ENCODE measurements at places on chromosomes 6 and 20.

DNA sequence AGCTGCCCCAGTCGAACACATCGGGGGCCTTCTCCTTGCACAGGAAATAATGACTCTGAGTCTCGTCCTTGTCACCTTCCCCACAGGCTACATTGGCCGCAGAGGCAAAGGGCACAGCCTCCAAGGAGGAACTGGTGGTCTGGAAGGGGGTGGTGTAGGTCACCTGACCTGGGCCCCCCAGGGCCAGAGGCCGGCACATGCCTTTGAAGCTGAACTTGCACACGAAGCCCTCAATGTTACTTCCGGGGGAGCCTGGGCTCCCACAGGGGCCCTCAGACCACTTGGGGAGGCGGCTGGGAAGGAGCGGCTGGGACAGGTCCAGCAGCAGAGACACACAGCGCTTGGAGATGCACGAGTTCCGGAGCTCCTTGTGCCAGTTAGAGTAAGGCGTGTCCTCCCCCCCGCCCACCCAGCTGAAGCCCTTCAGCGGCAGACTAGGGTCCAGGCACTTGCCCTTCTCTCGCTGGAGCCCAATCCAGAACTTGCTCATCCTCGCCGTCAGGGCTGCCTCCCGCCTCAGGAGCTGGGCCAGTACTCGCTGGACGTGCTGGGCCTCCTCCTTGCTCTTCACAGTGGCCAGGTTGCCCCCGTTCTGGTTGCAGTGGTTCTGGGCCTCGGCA lies 578 bp downstream of the CD93 start:
- no peak for DNase-seq

DNA sequence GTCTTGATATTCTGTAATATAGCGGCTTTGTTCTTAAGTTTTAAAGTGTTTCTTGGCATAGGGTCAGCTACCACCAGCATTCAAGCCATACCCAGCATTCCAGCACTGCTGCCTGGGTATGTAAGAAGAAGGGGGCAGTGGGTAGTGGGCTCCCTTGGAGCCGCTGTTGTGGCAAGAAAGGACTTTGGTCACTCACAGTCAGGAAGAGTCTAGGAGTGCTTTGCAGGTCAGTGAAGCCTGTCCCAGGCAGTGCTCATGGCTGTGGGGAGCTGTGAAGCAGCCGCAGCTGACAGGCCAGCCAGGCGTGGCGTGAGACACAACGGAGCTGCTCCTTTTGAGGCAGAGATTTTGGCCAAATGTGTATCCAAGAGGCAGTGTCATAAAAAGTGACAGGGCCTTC lies 512.0 kb downstream of the CDKAL1 start:
- DNase-seq: no peak

DNA sequence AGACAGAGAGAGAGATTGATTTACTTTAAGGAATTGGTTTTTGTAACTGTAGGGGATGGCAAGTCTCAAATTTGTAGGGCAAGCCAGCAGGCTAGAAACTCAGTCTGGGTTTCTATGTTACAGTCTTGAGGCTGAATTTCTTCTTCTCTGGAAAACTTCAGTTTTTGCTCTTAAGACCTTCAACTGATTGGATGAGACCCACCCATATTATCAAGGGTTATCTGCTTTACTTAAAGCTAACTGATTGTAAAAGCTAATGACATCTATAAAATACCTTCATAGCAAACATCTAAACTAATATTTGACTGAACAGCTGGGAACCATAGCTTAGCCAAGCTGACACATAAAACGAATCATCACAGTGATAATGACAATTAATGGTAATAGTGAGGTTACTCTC lies 22.4 kb downstream of the SLC35F1 start:
- no peak for DNase-seq

DNA sequence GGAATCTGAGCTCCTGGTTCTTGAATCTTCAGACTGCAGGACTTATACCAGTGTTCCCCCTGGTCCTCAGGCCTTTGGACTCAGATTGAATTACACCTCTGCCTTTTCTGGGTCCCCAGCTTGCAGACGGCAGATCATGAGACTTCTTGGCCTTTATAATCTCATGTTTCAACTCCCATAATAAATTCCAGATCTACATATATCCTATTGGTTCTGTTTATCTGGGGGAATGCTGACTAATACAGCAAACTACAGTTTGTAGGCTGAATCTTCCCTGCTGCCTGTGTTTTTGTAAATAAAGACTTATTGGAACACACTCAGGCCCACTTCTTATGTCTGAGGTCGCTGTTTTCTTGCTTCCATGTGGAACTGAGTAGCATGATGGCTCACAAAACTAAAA lies 184.7 kb downstream of the HDGFL1 start:
- no peak for DNase-seq

DNA sequence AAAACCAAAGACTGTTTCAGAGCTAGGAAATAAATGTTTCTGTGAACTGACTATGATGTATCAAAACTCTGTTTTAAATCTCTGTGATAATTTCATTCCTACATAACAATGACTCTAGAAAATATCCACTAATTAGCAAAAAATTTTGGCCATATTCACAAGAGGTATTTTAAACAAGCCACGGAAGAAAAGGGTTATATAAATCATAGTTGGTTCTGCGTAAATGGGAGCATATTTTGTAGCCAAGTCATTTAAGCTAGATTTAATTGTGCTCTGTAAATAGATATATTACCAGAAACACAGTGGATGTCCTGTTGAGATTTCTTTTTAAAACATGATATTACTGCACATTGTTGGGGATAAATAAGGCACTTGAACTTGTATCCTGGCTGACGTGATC lies 416.5 kb upstream of the PLCB4 start:
- DNase-seq: no peak

DNA sequence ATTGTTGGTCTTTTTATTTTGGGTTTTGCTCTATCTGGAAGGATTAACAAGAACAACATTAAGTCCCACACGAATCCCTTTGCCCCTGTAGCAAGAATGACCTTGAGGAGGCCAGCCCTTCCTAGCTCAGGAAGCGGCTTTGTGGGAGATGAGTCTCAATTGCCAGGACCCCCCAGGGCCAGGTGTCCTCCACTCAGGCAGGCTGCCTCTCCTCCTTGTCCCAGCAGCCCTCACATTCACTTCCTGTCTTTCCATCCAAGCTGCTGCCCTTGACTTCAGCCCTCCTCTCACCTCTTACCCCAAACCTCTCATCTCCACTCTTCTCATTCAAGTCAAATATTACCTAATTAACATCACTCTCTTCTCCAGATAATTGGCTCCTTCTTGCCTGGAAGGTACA lies 22.6 kb upstream of the SYNDIG1 start:
- DNase-seq: no peak

DNA sequence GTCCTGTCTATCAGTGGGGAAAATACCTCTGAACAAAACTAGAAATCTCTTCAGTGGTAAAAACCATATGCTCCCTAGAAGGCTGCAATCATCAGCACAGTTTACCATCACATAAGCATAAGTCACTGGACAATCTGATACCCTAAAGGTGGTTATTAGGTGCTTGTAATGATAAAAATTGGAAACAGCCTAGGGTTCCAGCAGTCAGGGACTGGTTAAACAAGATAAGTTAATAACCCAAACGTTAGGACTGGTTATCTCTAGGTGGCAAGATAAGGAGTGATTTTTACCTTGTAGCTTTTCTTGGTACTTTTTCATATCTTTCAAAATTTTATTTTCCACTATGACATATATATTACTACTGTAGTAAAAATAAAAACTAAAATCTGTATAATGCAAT lies 11.0 kb downstream of the ECI2 start:
- no peak for DNase-seq

DNA sequence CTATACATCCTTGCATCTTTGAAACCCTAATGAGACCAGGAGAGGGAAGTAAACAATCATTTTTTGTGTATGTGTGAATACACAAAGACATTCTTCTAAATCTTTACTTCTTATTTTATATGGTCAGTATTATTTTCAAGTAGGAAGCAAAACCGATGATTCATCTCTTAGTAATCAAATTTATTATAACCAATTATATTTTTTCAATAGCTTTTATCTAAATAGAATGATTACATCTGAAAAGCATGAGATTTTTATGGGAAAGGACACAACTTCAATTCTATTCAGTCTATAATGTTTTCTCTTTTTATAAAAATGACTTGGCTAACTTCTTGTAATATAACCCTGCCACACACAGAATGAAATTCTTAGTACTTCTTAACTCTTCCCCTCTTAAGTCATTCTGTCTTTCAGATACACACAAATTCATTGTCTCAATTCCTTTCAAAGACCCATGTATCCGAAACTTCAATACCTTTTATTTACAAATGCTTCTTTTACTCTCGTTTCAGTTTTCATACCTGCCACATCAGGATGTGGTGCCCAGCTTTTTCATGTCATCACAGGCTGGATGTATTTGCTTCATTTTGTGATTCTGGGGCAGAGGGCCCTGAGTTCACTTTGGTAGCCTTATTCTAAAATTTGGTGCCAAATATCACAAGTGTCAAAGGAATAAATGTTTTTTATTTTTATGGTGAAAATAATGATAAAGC lies 227.0 kb downstream of the PHF3 start:
- DNase-seq: no peak

DNA sequence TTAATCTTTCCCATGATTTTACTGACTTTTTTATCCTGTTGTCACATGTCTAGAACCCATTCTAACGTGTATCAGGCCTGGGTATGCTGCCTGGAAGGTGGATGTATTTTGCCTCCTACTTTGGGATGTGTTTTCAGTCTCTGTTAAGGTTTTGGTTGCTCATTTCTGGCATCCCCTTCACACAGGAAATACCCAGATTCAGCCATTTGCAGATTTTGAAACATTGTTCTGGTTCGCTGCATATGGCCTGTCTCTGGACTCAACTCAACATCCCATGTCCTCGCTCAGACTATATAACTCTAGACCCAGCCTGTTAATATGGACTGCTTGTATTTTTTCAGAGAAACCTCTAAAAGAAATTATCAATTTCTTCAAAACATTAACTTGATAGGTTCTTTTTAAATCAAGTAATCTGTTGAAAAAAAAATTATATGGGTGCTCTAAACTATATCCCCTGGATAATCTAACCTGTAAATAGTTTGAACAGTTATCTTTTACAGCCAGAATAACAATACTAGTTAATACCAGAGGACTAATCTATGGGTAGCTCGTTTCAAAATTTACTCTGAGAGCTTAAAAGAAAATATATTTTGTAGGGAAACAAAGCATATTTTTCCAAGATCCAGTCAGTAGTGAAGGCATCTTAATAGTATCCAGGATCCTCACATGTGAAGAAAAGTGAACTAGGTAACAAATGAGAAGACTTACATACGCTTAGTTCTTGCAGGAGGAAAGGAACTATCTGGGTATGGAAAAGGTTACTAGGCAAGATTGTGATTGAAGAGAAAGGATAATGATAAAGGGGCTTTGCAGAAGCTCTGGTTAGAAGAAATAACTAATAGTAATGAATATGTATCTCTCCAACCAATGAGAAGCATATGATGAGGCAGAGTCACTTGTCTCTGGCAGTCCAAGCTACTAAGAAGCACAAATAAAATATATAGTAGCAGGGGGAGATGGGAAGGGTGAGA lies 23.4 kb upstream of the HLA-DQB1 start:
- no peak for DNase-seq

DNA sequence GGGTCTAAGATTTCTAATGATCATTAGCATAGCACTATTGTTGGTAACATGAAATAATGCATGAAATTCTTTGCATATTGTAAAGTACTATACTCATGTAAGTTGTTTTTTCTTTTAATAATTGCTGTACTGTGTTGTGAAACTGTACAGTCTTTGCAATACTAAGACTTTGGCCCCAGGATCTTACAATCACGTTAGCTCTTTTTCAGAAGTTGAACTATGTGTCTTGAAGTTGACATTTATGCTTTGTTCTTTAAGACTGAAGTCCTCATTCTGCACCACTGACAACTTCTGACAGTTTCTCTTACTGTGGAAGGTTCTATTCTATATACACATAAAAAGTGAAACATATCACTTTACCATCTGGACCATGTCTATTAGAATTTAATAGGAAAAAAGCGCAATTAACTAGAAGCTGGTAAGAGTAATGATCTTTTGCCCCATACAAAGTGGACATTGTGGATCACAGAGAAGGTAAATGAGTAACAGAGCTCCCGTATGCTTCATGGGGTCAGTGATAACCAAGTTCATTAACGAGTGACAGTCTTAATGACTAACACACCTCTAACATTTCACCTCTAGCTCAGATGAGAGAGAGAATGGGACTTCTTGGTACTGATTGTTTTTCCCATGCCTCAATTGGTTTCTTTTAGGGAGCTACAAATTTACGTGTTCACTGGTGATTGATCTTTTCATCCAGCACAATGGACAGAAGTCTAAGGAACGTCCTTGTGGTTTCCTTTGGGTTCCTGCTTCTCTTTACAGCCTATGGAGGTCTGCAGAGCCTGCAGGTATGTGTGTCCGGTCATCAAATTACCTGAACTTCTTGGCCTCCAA lies at the start of gene UNC93A:
UNC93A (plus strand) TSS at position 530 of the 837 bp plus-strand sequence; CDS start at position 705, 175 bp downstream.
- no peak for DNase-seq

- no peak for DNase-seq
These were observed 52.3 kb downstream of the UQCC1 start for GRCh38 chr20:35359335-35359950.

- no peak for DNase-seq
These were observed 414.1 kb downstream of the PHF3 start for GRCh38 chr6:64049736-64050135.

DNA sequence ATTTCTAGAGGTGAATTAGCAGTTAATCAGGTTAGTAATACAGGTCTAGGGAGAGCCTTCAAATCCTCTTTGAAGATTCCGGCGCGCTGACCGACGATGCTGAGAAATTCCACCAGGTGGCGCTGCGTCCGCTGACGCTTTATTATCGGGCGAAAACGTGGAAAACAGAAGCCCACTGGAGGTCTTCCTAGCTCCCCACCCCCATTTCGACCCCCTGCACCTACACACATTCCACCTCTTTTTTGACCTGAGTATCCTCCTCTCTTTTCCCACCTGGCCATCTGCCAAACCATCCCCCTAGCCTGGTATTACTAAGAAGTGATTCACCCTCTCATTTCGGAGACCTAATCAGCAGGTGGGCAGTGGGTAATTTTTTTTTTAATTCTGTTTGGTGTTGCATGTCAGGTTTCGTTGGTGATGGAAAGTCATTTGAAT lies 65.4 kb upstream of the RIN2 start:
- DNase-seq: peak; percentile 14

DNA sequence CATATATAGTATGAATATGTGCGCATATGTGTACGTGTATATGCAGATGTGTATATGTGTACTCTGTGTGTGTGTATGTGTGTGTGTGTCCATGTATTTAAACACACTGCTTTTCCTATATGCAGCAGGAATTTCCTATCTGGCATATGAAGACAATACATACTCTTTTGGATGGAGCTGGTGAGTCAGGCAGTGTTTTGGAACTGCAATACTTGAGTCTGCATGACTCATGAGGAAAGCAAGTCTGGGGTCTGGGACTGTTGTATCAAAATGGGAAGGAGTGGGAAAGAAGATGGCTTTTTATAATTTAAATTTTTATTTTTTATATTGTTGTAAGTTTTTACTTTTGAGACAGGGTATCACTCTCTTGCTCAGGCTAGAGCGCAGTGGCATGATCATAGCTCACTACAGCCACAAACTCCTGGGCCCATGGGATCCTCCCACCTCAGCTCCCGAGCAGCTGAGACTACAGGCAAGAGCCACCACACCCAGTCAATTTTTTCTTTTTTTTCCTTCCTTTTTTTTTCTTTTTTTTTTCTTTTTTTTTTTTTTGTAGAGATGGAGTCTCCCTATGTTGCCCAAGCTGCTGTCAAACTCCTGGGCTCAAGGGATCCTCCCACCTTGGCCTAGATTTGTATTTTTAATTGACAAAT lies 72.2 kb downstream of the ATXN1 start:
- no peak for DNase-seq

GRCh38 chr6:131451321-131452144 lies 121.5 kb upstream of the ARG1 start:
- DNase-seq: no peak

- DNase-seq: peak; percentile 61
These were observed 49.2 kb downstream of the GMDS start for GRCh38 chr6:2196079-2196679.

GRCh38 chr6:135170849-135171248 lies 10.3 kb upstream of the MYB start:
- no peak for DNase-seq
